ENCODE measurements at places on chromosomes 12 and 14.

- DNase-seq: no peak
Observed at GRCh38 chr12:26555139-26555538, 277.9 kb downstream of the ITPR2 start.

- DNase-seq: no peak
Observed at GRCh38 chr14:92880351-92880750, 42.6 kb upstream of the CHGA start.

GRCh38 chr14:72849222-72849621 lies 44.7 kb downstream of the DPF3 start:
- no peak for DNase-seq

- no peak for DNase-seq
Observed at GRCh38 chr14:20792556-20792955, 10.1 kb downstream of the RNASE1 start.

DNA sequence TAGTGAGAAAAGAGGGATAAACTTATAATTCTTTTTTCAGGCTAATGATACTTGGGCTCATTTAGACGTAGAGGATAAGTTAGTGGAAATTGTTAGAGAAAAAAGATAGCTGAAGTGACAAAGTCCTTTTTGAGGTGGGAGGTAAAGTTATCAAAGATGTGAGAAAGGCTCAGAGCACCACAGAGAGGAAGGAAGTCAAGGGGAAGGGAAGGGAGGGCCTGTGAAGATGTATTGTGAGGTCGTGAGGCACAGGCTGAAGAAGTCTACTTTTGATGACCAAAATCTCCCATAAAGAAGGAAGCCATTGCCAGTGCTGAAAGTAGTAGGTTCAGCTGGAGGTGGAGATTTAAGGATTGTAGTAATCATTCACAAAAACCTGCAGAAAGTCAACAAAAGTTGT lies 19.4 kb upstream of the PTGDR start:
- no peak for DNase-seq

- no peak for DNase-seq
Observed at GRCh38 chr14:37384870-37385596, 187.3 kb downstream of the MIPOL1 start.

GRCh38 chr12:98369581-98369980 lies 145.8 kb upstream of the TMPO start:
- DNase-seq: no peak

DNA sequence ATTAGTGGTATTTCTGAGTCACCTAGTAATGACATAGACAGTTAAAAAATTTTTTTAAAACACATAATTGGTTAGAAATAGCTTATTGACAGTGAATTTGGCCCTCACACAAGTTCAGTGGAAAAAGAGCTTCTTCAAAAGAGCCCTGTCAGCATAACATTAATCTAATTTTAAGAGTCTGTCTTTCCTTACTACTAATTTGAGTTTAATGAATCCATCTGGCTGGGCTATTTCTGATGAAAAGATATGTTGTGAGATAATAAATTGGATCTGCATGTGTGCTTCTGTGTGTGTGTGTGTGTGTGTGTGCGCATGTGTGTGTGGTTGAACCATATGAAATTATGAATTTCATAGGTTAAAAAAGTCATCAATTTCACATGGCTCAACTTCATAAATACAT lies 1045.2 kb downstream of the FLRT2 start:
- no peak for DNase-seq

DNA sequence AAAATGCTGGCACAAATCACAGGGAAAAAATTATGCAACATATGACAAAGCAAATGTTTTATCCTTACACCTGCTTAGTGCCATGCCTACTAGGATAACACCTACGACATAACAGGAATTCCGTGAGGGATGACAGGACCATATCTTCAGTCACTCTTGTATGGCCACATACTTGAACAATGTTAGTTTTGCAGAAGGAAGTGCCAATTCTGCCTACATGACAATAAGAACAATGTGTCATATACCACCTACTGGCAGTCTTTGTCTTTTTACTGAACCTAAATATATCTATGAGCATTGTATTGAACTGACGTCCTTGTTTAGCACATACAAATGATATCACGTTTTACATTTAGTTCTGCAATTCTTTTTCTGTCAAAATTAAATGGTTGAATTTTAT lies 234.0 kb downstream of the ADAMTS20 start:
- DNase-seq: no peak

GRCh38 chr12:51205350-51205749 lies 12.5 kb downstream of the POU6F1 start:
- no peak for DNase-seq

GRCh38 chr12:48163150-48163747 lies 5.9 kb upstream of the ASB8 start:
- DNase-seq: no peak

DNA sequence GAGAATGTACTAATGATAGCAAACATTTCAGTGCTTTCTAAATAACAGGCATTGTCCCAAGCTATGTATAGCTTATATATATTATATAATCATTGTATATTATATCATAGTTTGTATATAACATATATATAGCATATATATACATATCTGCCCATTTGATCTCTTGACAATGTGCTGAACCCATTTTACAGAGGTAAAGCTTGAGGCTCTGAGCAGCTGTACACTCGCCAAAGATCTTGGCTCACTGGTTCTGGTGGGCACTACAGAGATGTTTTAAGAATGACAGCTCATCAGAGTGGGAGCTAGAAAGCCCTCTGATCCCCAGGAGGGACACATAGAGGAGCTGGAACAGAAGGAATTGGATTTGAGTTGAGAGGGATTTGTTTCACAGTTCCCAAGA lies 68.2 kb upstream of the ACTN1 start:
- DNase-seq: no peak

GRCh38 chr14:97036086-97036852 lies 239.1 kb downstream of the VRK1 start:
- no peak for DNase-seq

DNA sequence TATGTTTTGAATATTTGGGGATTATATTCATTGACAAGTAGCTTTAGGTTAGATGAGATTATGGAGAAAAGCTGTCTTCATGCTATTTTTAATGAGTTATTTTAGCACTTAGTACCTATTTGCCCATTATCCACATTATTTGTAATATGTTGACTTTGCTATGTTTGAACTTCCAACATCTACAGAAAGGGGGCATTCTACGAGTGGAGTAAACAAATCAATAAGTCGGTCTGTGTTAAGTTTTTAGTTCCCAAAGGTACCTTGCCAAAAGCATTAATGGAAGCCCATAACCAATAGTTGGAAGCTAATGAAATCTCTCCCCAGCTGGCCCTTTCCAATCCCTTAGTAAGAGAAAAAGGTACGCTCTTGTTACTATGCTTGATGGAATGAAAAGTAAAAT lies 250.0 kb upstream of the E2F7 start:
- DNase-seq: no peak

DNA sequence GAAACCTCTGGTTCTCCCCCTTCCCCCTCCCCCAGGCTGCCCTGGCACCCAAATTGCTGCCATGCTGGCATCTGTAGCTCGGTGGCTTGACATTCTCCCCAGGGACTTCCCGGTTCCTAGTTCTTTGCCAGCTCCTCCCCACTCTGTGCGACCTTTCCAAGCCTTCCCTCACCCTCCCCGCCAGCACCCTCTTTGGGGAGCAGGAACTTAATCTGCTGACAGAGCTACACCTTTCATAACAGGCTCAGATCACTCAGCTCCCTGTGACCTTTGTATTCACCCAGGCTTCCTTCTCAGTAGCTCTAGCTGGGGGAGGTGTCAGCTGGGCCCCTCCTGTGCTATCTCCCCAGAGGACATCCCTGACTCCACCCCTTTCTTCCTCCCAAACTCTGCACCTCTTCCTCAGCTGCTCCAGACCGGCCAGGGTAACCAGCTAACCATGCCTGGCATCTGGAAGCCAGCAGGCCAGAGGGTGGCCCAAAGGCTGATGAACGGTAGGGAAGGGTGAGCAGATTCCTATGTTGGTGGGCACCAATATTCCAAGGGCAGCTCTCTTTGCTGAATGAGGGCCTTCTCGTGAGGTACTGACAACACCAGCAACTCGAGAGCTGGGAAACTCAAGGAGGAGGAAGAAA lies 1.8 kb upstream of the COX14 start:
- no peak for DNase-seq

GRCh38 chr12:47881826-47882427 lies 22.9 kb downstream of the VDR start:
- DNase-seq: no peak

GRCh38 chr14:48401321-48401720 lies 725.9 kb upstream of the MDGA2 start:
- DNase-seq: no peak

GRCh38 chr14:34970665-34971064 lies 12.1 kb upstream of the SRP54 start:
- no peak for DNase-seq

DNA sequence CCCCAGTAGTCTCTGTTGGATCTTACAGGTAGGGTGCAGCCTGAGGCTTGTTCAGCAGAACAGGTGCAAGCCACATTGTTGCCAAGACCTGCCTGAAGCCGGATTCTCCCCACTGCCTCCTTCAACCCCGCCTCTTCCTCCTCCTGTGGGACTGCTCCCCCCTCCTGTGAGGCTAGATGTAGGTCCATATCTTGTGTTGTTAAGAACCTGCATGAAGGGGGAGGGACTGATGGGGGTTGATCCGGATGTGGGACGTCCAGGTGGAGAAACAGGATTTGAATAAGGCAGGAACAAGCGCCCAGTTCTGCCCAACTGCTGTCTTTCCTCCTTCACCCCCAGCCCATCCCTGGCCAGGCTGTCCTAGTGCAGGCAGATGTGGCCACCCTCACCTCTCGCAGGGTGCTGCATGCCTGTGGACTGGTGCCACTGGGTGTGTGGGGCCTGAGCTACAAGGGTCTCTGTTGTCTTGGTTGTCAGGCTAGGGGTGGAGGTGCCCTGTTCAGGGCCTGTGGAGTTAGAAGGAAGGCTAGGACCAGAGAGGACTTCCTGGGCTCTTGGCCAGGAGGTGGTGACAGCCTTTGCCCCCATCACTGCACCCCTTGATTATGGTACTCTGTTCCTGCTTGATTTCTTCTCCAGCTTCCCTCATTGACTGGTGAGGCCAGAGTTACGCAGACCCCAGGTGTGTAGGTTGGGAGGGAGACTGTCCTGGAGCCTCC lies 1.4 kb downstream of the NR4A1 start:
- peak; percentile 29 for DNase-seq

DNA sequence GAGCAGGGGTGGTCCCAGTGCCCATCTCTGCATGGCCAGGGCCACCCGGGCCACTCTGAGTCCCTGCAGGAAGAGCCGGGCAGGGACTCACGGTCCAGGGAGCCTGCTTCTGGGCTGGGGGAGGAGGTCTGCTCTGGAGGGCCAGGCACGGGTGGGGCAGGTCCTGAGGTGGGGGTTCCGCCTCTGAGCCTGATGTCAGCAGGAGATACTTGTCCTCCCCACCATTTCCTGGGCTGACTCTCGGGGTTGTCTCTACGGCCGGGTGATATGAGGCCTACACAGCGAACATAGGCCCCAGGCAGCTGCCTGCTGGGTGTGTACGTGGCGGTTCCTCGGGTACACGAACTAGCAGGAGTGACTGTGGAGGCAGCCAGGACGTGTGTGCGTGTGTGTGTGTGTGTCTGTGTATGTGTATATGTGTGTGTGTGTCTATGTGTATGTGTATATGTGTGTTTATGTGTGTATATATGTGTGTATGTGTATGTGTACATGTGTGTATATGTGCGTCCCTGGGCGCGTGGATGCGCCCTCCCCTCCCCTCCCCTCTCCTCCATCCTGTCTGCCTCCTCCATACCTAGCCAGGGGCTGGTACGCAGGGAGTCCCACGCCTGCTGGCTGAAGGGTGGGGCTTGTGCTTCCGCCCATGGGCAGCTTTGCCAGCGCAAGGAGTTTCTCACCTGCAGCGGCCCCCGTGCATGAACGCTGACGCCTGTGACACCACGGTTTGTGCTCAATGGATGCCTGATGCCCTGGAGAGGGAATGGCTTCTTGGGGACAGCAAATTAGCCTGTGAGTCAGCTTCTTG lies 30.4 kb upstream of the TRAF3 start:
- no peak for DNase-seq

DNA sequence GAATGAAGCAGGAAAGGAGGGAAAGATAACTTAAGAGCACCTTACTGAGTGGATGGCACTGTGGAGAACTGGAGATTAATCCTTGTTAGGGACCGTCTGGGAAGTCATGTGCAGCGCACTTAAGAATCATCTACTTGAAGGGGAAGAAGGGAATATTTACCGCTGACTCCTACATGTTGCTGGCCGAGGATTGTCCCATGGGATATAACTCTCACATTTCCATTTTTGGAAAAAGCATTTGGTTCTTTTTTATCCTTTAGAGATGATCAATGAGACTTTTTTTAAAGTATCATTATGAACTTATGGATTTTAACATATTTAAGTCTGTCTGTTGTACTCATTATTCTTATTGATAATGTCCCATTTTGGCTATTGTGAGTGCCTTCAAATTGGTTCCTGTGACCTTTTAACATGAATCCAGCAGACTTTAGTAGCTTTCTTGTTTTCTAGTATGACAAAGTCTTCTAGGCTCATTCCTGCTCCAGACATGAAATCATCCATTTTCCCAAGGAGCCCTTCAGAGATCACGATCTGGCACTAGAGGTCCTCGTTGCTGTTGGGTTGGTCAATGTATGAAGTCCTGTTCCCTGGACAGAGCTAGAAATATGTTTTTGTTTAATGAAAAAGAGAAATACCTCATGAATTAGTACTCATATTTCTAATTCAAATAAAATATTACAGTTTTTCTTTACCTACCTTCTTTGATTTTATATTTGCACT lies 20.2 kb upstream of the FAM234B start:
- no peak for DNase-seq

DNA sequence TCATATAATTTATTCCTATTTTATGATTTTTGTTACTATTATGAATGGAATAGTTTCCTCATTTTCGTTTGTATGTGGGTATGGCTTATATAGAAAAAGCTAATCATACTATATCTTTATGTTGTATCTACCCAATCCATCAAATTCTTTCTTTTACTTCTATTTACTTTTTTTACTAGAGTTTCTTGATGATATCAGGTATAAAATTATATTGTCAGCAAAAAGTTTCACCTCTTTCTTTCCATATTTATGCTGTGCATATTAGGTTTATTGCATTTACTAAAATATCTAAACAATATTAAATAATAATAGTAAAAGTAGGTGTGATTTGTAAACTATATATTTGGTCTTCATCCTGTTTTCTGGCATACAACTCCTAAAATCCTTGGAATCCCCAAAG lies 146.7 kb upstream of the PLXNC1 start:
- DNase-seq: no peak

GRCh38 chr12:122977655-122978392 lies 2.7 kb upstream of the ARL6IP4 start:
- no peak for DNase-seq

- no peak for DNase-seq
Observed at GRCh38 chr14:89444516-89445125, 27.6 kb upstream of the FOXN3 start.

DNA sequence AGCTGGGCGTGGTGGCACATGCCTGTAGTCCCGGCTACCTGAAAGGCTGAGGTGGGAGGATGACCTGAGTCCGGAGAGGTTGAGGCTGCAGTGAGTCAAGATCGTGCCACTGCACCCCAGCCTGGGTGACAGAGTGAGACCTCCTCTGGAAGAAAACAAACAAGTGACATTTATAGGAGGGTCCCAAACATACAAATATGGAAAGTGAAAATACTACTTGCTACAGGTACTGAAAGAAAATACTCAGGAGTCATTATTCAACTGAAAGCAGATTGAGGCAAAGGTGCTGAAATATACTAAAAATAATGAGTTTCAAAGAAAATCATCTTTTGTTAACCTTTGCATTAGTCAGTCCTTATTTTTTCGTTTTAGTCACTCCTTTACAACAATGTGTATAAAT lies 53.5 kb downstream of the ETV6 start:
- no peak for DNase-seq

- no peak for DNase-seq
Observed at GRCh38 chr12:69090722-69091121, 148.6 kb upstream of the CPSF6 start.
